B cell (primary cell): ENCODE measurements at places on chromosomes 12 and 14. TPM values are rescaled to one million over a fixed set of nuclear protein-coding genes. Genes with fewer than 3 reads are reported as not detected.
A peak's percentile ranks its signal among the peaks of the same experiment; 100 is the strongest.

PIANP gene
- 0.51 and 0.54 TPM in 2 replicates for total RNA-seq

SYNDIG1L gene
- not detected in 2 replicates for total RNA-seq

LHX5 gene
- total RNA-seq = not detected in 2 replicates

TGFB3 gene
- total RNA-seq = 7.0 and 8.8 TPM in 2 replicates

SMIM41 gene
- not detected in 2 replicates for total RNA-seq

DNA sequence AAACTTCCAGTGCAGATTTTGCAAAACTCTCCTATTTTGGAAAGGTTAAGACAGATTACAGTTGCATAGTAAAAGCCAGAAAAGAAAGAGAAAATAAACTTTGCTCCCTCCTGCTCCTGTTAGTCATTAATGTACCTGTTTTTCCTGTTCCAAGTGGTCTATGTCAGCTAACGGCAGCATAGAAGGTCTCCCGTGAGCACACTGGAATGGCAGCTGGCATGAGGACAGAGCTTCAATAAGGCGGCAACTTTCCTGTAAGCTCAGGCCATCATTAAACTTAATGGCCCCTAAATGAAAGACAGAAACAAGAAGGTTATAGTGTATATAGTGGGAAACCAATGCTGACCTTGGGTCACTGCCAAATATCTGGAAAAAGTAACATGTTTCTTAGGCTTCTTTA lies 16.0 kb downstream of the EIF2B2 start:
- DNase-seq = no peak

DNA sequence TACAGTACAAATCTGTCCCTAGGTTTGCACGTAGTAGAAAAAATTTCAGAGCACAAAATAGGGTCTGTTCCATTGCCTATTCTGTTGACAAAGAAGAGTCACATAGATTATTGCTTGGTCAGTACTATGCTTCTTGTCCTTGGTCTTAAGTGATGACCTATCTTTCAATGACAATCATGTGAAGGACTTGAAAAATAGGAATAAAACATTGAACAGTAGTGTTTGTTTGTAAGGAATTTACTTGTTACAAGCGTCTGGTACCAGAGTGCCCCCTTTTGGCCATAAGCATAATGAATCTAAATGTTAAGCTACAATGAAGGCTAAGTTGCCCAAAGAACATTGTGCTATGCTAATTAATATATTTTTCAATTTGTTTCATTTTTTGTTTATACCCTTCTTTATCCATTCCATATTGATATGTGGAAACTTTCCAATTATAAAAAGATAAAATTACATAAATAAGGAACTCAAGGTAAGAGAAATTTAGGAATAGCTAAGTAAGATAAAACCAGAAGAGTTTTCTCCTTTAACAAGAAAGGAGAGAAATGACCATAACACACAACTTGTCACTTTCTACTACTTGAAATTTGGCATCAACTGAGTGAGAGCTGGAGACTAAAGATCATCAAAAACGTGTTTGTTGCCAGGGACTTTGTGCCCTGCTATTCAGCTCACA lies 204.7 kb downstream of the EPS8 start:
- DNase-seq = peak; percentile 76

GRCh38 chr14:65237941-65238340 lies 135.6 kb upstream of the MAX start:
- DNase-seq = no peak

- no peak for DNase-seq
Observed at GRCh38 chr12:3000548-3001275, 41.5 kb downstream of the TEAD4 start.

- no peak for DNase-seq
Observed at GRCh38 chr14:32564596-32564995, 235.5 kb downstream of the AKAP6 start.

DNA sequence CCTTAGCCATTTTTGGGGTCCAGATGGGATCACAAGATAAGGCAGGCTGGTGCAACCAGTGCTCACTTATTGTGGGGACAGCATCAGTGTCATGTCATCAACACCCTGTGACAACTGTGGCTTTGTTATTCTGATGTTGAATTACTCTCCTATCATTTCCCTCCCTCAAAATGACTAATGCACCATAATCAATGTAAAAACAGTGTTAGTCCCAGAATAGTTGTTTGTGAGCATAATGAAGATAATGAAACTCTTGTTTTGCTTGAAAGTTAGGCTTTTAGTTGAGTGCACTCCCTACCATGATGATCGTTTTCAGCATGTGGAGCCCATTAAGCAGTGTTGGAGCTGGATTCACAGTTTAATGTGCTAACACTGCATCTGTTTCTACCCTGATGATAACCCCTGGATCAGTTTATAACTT lies 151.4 kb downstream of the TMTC2 start:
- no peak for DNase-seq

- no peak for DNase-seq
Observed at GRCh38 chr12:31594681-31595080, 3.7 kb upstream of the DENND5B start.

GRCh38 chr14:59268858-59269257 lies 80.4 kb downstream of the DAAM1 start:
- DNase-seq = no peak

DNA sequence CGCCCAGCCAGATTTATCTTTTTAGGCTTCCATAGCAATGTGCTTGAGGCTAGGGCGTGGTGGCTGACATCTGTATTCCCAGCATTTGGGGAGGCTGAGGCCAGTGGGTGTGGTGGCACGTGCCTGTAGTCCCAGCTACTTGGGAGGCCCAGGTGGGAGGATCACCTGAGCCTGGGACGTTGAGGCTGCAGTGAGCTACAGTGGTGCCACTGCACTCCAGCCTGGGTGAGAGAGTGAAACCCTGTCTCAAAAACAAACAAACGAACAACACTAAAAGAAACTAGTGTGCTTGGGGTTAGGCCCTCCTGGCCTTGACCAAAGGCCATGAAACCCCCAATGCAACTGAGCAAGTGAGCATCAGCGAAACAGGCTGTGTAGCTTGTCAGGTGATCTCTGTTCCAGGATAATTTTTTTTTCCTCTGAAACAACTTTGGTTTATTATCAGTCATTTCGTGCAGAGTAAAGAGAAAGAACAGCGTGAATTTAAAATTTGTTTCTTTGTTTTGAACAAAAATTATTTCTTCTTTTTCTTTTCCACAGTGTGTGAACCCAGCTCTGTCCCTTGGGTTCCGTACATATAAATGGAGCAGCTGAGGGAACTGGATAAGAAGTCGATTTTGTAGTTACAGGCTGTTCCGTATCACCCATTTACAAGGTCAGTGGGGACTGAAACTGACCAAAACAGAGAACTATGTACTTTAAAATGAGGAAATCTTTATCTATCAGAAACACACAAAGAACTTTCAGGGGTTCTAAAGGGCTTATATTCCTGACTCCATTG lies 8.8 kb upstream of the TUBA1C start:
- DNase-seq = no peak

DNA sequence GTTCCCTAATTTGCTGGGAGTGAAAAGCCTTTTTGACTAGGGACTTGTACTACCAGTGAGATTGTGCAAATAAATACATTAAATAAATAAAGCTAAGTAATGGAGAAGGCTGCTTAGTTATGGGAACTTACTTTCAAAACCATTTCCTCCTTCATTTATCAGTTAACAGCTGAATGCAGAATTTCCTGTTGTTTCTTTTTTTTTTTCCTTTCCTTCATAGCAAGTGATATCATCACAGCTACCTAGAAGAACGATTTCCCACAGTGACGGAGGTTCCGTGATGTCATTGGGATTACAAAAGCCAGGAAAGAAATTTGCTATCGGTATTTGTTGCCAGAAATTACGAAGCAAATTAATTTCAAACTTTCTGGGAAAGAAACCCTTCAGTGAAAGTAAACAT lies 42.1 kb upstream of the SOCS2 start:
- no peak for DNase-seq

DNA sequence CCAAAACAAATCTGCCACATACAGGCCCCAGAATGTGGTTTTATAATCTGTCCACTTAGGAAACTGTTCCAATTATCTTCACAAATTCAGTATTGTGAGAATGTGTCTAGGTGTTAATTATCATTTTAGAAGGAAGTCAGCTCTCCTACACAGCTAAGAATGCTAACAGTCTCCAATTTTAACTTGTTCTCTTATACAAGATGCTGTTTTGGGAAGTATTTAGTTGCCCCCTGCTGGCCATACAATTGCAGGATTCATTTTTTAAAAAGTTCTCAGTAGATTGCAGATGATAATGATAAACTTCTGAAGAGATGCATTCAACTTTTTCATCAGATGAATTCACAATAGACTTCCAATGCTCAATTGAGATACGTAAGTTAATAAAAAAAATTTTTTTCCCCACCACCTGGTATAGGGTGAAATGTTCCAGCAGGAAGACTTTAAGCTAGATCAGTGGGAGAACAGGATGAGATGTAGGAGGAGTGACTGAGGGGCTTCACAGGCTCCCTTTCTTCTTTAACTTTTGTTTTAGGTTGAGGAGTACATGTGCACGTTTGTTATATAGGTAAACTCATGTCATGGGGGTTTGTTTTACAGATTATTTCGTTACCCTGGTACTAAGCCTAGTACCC lies 27.3 kb upstream of the OSBPL8 start:
- peak; percentile 69 for DNase-seq

DNA sequence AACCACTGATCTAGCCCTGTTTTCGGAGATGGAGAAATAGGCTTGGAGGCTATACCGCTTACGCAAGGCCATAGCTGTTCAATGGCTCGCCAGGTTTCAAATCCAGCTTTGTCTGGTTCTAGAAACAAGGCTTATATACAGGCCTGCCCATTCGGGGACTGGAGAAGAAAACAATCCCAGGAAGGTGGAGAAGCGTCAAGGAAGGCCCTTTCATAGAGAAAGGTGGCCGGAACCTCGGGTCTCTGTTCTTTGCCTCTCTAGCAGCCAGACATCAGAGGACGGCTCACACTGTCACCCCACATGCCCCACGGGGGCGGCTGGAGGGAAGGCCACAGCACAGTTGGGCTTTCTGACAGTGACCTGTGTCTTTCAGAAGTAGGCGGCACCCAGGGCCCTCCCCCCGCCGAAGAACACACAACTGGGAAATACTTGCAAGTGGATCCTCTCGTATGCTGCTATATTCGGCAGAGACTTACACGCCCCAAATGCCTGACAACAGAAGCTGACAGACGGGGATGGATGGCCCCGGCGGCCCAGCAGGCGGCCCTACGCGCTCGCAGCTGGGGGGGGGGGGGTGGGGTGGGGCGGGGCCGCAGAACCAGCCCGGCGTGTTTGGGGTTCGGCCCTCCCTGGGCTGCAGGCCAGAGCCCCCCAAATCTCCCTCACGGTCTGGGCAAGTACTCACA lies 4.5 kb upstream of the SETD1B start:
- DNase-seq = no peak

DNA sequence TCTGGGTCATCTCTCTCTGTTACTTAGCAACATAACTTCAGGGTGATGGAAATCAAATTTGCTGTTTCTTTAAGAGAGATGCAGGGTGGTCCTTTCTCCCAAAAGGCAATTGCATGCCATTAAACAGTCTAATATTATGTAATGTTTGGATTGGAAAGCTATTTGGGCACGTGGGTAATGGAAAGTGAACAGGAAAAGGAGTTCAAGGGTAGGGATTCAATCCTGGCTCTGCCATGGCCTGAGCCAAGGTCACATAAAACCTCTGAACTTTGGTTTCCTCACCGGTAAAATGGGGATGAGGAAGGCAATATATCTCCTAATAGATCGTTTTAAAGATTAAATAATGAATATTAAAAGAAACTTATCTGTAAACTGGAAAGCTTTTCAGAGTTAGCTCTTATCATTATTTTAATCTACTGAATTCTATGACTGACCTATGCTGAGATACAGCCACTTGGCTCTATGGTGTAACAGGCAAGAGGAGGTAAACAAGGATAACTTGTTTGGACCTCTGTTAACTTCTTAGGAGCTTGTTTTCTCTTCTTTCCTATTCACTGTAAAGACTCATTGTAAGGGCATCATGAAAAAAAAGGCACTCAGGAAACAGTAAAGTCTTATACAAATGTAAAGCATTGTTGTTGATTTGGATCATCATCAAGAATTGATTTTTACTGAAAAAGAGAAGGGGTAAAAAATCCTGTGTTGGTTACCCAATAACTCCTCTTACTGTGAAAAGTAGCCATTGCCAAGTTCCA lies 55.7 kb upstream of the OVCH1 start:
- no peak for DNase-seq
